ENCODE measurements at places on chromosomes 2 and 18.

- DNase-seq: no peak
Observed at GRCh38 chr2:176133389-176133788, 3.9 kb downstream of the HOXD8 start.

GRCh38 chr2:11540996-11541692 lies 7.3 kb downstream of the GREB1 start:
- no peak for DNase-seq

DNA sequence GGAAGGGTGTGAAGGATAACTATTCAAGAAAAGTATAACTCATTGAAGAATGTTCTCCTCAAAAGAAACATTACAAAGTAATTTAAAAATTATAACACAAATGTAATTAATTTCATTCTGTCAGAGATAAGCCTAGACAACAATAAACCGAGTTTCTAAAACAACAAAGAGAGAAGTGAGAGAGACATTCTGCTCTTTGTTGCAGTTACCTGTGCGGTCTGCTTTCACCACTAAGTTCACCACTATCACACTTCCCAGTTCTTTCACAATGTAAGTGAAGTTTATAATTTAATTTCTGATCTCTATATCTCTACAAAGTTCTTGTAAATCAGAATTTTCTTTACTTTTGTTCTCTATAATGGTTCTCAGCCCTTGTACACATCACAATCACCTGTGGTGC lies 76.3 kb upstream of the FRZB start:
- DNase-seq: no peak

- no peak for DNase-seq
Observed at GRCh38 chr2:21067125-21067524, 23.3 kb upstream of the APOB start.

DNA sequence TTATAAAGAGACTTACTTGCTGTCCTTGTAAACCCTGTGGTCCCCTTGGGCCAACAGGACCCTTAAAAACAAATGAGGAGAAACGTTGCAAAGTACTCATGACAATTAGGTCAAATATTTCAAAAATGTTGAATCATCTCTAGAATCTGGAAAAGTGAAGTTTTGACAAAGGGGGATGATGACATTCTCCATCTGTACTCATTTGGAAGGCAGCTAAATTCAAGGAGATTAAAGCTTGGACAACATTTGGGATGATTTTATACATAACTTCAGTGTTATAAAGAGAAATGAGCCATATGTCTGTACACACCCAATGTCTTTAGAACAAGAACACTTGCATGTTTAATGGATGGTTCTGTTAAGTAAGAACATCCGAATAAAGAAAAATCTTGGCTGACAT lies 92.9 kb downstream of the COL5A2 start:
- DNase-seq: peak; percentile 78

DNA sequence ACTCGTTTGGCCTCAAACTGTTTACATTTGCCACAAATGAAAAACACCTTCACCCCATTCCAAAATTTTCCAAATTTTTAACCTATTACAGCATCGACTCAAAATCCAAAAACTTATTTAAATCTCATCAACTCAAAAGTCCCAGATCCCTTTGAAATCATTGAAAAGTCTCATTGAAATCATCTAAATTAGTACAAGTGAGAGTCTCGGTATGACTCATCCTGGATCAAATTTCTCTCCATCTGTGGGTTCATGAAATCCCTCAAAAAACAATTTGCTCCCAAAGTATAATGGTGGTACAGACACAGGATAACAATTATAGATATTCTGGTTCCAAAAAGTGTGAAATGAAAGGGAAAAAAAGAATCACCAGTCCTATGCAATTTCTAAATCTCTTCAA lies 65.1 kb downstream of the LRP1B start:
- peak; percentile 16 for DNase-seq

- DNase-seq: no peak
Observed at GRCh38 chr2:108923019-108923700, 65.9 kb downstream of the EDAR start.

GRCh38 chr18:7224198-7224597 lies 6.7 kb upstream of the LRRC30 start:
- no peak for DNase-seq

- DNase-seq: no peak
Observed at GRCh38 chr2:230925443-230925878, 419 bp upstream of the GPR55 start.

- no peak for DNase-seq
Observed at GRCh38 chr18:9507565-9508088, 32.3 kb downstream of the RALBP1 start.
